ENCODE measurements at places on chromosomes 1 and 21. TPM values are rescaled to one million over a fixed set of nuclear protein-coding genes. Genes with fewer than 3 reads are reported as not detected.

PRAMEF10 gene
- not detected for total RNA-seq

REG4 gene
- total RNA-seq: not detected

DIO1 gene
- not detected for total RNA-seq

LAMB3 gene
- total RNA-seq: 16.9 TPM

GLMN gene
- total RNA-seq: 8.7 TPM

PTPRU gene
- 7.1 TPM for total RNA-seq

ERICH3 gene
- not detected for total RNA-seq

RIPK4 gene
- total RNA-seq: 17.9 TPM

MASP2 gene
- 0.10 TPM for total RNA-seq

SLC25A34 gene
- total RNA-seq: 0.53 TPM

NHLH1 gene
- 0.39 TPM for total RNA-seq

SLC39A1 gene
- 161 TPM for total RNA-seq

CRYAA gene
- total RNA-seq: not detected

NT5C1A gene
- total RNA-seq: not detected
